ENCODE measurements at places on chromosomes 12 and 14.
A peak's percentile ranks its signal among the peaks of the same experiment; 100 is the strongest.

GRCh38 chr12:49538510-49539403, at the start of gene KCNH3:
KCNH3 (plus strand) TSS chr12:49539030; CDS start chr12:49539417, 387 bp downstream.
- DNase-seq: peak; percentile 82

GRCh38 chr14:68772761-68773381, 20.0 kb downstream of the ZFP36L1 start:
- DNase-seq: no peak

GRCh38 chr14:31937730-31938346, 139.3 kb upstream of the ARHGAP5 start:
- DNase-seq: peak; percentile 75

DNA sequence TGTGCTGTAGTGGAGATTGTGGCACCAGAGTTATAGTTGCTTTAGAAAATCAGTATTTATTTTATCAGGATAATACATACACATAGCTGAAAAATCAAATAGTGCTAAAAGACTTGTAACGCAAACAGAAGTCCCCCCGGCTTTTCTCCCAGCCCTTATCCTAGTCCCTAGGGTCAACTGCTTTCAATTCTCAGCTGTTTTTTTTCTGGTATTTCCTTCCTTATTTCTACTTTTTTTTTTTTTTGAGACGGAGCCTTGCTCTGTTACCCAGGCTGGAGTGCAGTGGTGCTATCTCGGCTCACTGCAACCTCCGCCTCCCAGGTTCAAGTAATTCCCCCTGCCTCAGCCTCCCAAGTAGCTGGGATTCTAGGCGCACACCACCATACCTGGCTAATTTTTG, 8.4 kb upstream of the CTDSP2 start:
- DNase-seq: no peak

DNA sequence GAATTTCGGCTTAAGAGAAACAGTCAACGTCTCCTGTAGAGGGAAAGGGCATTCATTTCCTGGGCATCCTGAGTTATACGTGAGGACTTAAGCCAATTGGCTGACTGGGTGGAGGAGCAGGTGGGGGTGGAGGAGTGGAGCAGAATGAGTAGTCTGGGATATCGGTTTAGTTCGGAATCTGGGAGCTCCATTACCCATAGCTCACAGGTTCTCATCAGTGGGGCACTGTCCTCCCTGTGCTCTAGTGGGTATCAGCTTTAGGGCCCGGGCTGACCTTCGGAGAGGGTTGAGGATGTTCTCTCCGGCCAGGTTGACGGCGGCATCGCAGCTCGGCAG, 704 bp downstream of the SDR39U1 start:
- no peak for DNase-seq

DNA sequence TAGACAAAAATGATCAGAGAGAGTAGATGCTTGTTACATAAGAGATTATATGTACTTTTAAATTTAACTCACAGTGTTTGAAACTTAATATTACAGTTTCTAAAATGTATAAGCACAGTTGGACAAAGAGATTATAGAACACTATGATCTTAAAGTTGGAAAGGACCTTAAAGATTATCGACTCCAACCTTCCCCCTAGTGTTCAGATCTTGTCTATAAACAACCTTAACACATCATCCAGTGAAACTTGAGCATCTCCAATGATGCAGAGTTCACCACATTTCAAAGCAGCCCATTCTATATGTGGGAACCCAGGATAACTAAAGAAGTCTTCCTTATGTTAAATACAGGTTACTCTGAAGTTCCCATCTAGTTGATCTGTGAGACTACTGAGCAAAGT, 480.8 kb downstream of the RMST start:
- DNase-seq: no peak

DNA sequence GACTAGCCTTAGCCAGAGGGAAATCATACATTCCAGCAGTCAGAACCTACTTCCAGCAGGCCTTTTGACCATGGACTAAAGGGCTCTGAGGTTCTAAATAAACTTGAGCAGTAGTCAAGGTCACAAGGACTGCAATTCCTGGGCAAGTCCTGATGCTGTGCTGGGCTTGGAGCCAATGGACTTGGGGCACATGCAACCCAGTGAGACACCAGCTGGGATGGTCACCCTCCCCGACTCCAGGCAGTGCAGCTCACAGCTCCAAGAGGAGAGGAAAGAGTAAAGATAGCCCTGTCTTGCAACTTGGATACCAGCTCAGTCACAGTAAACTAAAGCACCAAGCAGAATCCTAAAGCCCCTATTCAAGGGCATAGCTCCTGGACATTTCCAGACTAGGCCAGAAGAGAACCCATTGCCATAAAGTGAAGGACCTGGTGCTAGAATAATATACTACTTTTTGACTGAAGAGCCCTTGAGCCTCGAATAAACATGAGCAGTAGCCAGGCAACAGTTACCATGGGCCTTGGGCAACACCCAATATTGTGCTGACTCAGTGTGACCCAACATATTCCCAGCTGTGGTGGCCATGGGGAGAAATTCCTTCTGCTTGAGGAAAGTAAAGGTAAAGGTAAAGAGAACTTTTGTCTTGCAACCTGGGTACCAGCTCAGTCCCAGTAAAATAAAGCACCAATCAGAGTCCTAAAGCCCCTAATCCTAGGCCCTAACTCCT, 226.2 kb upstream of the CLEC14A start:
- no peak for DNase-seq

DNA sequence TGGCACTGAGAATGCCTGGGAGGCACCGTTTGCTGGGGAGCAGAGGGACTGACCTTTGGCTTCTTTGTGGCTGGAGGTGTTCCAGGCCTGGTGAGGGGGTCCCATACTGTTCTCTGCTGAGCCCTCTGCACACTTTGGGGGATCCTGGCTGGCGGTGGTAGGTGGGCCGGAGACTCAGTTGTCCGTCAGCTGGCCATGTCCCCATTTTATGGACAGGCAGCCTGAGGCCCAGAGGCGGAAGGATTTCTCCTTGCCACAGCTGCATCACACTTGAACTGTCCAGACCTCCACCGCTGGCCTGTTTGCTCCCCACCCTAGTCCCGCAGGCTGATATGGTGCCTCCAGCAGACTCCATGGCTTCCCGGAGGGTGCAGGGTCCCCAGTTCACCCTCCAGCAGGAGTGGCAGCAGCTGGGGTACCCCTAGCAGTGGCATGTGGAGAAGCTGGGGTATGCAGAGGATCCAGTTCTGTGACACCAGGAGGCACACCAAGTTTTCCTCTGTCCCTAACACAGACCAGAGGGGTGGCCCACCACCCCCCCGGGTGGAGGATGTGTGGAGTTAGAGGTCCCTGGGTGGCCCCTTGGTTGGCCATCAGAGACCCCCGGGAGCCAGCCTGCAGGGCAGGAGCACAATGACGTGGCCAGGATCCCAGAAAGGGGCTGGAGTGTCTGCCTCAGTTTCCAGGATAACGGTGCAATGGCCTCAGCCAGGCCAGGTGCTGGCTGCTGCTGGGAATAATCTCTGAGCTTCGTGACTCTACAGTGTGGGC, 14.8 kb downstream of the SLC25A29 start:
- DNase-seq: no peak

DNA sequence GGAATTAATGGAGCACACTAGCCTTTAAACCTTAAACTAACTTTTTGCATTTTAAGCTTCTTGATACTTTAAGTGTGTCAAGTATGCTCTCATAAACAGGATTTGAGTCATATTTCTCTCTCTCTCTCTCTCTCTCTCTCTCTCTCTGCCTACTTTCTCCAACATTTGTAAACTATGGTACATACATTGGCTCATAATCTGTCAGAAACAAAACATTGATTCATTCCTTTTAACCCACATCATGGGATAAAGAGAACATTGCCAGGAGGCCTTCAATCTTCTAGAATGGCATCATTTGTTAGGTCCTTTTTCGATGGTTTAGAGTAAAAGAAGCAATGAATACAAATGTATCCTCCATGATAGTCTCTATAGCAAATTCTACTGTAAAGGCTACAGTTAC, 81.6 kb upstream of the RERGL start:
- DNase-seq: no peak

DNA sequence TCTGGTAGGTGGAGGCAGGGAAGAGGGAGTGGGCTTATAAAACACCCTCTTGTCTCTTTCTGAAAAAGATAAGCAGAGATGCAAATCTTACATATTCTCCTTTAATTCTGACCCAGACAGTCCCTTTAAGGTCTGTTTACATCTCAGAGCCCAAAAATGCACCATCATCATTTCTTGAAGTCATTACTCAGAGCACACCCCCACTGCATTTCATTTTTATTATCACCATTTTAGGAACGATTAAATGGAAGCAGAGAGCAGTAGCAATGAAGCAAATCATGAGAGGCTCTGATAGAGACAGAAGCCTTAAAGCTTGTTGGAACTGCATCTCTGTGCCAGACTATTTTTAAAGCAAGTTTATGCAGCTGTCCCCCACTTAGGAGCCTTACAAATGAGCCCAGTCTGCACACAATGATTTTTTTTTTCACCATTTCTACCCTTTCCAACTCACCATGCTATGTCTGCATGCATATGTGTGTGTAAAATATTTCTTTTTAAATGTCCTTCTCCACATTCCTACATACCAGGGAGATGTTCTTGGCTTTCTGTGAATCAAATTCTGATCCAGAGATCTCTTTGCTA, 311.0 kb downstream of the GRIN2B start:
- no peak for DNase-seq

DNA sequence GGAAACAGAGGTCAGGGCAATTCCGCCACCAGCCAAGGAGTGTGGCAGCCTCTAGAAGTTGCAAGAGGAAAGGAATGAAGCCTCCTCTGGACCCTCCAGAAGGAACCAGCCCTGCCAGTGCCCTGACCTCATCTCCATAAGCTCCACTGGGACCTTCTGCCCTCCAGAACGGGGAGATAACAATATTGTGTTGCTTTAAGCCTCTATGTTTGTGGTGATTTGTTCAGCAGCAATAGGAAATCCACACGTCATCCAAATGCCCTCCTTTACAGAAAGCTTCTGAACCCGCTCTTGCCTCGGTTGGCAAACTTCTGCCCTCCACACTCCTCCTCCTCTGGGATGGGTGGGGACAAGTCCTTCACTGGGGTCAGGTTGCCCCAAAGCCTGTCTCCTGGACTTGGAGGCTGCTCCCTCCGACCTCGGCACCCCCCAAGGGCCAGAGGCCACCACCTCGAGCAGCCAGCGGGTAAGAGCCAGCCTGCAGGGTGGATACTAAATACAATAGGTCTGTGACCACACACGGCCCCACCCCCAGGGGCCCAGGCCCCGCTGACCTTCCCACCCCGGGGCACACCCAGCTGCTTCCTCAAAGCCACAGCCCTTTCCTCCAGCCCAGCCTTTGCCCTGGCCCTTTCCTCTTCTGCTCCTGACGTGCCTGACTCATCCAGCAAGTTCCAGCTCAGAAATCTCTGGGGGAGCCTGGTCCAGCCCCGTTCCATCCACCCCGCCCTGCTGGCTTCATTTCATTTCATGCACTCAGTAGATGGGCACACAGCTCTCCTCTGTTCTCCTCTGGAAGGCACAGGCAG, 58.7 kb upstream of the NCOR2 start:
- DNase-seq: no peak

DNA sequence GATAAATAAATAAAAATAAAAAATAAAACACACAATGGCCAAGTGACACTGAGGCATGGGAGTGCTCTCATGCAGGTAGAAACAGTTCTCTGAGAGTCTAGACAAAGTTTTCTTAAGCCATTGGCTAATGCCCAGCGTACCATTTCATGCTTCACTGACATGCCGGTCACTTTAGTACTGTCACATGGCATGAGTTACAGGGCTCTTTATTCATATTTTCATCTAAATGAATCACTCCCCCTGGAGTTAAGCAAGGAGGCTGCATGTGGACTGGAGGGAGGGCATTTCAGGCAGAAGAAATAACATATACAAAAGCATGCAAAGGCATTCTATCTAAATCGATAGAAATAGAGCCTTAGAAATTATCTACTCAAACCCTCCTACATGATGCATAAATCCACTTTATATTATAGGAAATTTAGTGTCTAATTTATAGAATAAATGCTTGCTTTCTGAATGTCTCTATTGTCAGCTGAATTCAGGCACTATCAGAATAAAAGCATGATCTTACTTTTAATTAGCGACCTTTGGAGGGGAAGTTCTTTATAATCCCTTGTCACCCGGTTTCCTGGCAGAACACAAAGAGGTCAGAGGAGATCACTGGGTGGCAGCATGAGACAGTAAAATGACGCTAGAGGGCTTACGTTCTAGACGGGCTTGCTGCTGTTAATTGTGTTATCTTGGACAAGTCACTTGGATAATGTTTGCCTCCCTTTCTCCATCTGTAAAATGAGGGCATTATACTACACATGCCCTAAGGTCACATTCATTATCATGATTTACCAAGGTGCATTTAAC, 17.5 kb downstream of the DYRK4 start:
- DNase-seq: no peak

GRCh38 chr12:58918469-58918844, 1.8 kb downstream of the LRIG3 start:
- no peak for DNase-seq

- no peak for DNase-seq
Measured at GRCh38 chr12:26726956-26727355, 106.0 kb downstream of the ITPR2 start.

DNA sequence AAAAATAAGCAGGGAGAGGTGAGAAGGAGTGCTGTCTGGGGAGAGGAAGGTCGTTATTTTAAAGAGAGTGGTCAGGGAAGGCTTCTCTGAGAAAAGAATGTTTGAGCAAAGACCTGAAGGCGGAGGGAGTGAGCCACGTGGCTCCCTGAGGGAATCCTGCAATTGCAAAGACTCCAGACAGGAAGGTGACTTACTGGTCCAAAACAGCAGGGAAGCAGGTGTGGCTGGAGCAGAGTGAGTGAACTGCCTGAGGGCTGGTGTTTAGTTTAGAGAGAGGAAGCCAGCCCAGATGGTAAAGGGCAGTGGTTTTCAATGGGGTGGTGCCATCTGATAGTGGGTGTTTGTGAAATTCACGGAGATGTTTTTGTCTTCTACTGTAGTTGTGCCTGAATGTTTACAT, 58.8 kb upstream of the LTA4H start:
- DNase-seq: no peak

GRCh38 chr12:51771008-51771407, 77.5 kb downstream of the FIGNL2 start:
- no peak for DNase-seq

DNA sequence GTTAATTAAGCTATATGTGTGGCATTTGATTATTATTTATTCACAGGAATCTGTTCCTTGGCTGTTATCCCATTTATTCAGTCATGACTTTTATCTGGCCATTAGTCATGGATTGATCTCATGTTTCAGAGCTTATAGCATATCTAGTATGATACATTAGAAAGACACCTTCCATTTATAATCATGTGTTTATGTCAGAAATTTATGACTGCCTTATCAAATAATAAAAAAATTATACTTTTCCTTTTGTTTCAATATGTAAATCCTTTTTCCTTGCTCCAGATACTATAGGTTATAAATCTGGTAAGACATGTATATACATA, 248.0 kb upstream of the PDE3A start:
- DNase-seq: no peak

DNA sequence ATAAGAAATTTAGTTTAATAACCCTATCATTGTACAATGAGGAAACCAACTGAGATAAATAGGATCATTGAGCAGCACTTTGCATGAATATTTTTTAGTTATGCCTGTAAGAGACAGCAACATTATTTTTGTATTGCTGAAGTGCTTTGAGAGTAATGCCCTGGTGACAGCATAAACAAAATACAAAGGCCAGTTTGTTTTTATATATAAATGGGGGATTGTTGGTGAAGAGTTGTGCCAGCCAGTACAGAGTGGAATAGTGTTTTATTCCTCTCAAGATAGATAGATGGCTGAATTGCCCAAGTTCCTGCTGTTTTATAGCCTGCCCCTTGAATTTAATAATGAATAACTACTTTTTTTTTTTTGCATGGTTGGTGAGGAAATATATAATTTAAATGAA, 101.8 kb downstream of the CNTN1 start:
- DNase-seq: no peak

GRCh38 chr12:12786706-12787601, 1.5 kb downstream of the APOLD1 start:
- DNase-seq: peak; percentile 73

GRCh38 chr12:100184549-100185145, 16.0 kb upstream of the ACTR6 start:
- DNase-seq: no peak
